Fibroblast of skin of scalp (primary cell): ENCODE measurements at places on chromosomes 3 and 15.
A peak's percentile ranks its signal among the peaks of the same experiment; 100 is the strongest.

DNA sequence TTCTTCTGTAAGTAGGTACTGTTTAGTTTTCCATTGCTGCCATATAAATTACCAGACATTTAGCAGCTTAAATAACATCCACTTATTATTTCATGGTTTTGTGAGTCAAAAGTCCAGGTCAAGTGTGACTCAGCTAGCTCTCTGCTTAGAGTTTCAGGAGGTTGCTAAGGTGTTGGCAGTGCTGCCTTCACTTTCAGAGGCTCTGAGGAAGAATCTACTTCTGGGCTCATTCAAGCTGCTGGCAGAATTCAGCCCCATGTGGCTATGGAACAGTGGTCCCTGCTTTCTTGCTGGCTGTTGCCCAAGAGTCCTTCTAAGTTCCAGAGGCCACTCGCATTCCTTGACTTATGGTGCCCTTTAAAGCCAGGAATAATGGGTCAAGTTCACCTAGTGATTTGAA, 4.5 kb downstream of the CFAP44 start:
- no peak for DNase-seq

GRCh38 chr15:61796056-61796455, 264.2 kb downstream of the VPS13C start:
- DNase-seq, result peak; percentile 33

DNA sequence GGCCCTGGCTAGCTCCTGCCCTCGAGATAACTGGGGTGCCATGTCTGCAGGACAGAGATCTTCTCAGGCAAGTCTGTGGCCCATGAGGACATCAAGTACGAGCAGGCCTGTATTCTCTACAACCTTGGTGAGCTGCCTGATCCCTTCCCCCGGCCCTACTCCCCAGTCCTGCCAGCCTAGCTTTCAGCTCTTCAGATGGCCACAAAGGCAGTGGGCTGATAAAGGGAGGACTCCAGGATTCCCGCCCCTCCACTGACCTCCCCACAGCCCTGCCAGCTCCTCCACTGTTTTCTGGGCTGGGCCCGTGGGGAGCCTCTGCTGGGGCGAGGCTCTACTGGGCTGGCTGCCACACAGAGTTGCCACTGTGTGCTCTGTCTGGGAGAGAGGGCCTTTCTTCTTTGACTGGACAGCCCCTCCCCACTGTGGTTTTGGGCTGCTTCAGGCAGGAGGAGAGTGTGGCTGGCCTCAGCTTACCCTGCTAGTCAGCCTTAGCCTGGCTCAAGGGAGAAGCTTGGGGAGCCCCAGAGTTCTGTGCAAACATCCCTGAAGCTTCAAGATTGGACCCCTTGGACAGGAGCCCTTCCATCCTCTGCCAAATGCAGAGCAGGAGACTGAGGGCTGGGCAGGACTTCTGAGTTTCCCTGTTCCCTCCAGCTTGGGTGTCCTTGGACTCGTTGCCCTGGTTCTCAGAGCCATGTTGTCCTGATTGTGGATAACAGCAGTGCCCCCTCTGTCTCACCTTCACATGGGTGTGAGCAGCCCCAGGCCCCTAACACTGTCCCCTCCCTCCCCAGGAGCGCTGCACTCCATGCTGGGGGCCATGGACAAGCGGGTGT, 24.4 kb downstream of the PTPN23 start:
- peak; percentile 48 for DNase-seq

DNA sequence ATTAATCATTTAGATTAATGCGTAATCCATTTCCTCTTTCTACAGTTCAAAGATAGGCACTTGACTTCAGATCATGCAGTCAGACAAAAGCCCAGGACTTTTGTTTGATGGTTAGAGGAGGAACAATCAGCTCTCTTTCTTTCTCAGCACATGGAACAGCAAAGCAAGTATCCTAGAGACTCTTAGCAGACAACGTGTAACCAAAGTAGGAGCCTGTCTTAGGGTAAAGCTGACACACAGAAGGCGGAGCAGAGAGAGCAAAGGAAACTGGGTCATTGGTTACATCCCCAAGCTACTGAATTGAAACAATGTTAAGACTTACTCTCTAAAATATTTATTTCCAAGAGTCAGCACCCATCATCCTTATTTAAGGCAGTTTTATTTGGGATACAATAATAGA, 110.0 kb upstream of the HES1 start:
- DNase-seq, result no peak

DNA sequence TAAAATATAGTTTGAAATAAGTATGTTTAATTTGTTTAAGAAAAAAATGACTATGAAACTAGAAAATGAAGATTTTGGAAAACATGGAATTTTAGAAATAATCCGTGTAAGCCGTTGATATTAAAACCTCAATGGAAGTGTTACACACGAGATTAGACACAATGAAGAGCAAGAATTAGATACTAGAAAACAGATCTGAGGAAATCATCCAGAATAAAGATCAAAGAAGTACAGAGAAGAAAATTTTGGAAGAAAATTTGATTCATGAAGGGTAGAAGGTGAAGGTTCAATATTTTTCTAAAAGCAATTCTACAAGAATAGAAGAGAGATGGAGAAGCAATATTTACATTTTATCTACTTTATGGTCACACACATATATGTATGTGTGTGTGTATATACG, 52.5 kb upstream of the SATB1 start:
- DNase-seq, result no peak

- peak; percentile 29 for DNase-seq
Measured at GRCh38 chr3:62051506-62051905, 321.8 kb downstream of the FEZF2 start.

- DNase-seq, result no peak
Measured at GRCh38 chr3:142609136-142609535, 12.9 kb downstream of the PLS1 start.

DNA sequence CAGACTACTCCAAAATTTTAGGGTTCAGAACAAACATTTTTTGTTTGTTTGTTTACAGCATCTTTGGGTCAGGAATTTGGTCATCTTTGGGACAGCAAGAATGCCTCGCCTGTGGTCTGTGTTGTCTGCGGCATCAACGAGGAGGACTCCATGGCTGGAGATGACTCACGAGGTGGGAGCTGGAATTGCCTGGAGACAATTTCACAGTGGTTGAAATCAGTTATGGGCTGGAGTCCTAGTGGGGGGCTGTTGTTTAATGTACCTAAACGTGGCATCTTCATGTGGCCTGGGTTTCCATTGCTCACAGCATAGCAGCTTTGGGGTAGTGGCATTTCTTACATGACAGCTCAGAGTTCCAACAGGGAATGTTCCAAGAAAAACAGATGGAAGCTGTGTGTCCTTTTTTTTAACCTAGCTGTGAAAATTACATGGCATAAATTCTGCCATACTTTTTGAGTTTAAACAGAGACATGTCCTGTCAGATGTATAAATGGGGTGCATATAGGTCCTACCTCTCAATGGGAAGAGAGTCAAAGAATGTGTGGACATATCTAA, 507.3 kb upstream of the CBLB start:
- DNase-seq, result peak; percentile 40

GRCh38 chr3:71513081-71513480, 70.4 kb downstream of the FOXP1 start:
- no peak for DNase-seq

DNA sequence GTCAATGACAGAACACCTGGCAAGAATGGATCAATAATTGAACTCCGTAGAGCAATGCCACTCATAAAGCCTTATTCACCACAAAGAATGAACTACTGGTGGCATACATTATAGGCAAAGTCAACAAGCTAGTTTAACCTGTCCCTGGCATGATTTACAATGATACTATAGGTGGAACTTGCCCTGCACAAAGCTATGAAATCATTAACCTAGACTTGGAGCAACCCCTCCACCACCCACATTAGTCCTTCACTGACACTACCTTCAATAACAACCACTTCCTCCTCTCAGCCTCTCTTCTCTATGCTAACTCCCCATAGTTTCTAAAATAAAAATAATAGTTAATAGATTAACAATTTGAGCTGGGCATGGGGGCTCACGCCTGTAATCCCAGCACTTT, 54.4 kb downstream of the ACAP2 start:
- no peak for DNase-seq

DNA sequence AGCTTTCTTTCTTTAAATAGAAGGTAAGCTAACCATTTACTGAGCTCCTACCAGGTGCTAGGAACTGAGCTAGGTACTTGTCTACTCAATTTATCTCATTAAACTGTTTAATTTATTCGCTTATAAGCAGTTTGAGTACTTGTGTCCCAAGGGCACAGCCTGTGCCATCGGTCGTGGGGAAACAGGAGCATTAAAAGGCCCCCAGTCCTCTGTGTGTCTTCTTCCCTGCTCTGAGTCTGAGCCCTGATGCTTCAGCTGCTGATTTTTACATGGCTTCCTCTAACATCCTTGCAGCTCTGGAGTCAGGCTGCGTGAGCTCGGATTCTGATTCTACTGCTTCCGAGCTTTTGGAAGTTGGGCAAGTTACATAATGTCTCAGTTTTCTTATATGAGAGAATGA, 239.5 kb downstream of the EDEM1 start:
- no peak for DNase-seq

GRCh38 chr3:187978433-187979011, 175.4 kb upstream of the LPP start:
- no peak for DNase-seq

GRCh38 chr15:83498801-83499200, 51.7 kb downstream of the SH3GL3 start:
- no peak for DNase-seq
